Fibroblast of skin of left biceps (primary cell): ENCODE measurements at places on chromosomes 16 and 17.

DNA sequence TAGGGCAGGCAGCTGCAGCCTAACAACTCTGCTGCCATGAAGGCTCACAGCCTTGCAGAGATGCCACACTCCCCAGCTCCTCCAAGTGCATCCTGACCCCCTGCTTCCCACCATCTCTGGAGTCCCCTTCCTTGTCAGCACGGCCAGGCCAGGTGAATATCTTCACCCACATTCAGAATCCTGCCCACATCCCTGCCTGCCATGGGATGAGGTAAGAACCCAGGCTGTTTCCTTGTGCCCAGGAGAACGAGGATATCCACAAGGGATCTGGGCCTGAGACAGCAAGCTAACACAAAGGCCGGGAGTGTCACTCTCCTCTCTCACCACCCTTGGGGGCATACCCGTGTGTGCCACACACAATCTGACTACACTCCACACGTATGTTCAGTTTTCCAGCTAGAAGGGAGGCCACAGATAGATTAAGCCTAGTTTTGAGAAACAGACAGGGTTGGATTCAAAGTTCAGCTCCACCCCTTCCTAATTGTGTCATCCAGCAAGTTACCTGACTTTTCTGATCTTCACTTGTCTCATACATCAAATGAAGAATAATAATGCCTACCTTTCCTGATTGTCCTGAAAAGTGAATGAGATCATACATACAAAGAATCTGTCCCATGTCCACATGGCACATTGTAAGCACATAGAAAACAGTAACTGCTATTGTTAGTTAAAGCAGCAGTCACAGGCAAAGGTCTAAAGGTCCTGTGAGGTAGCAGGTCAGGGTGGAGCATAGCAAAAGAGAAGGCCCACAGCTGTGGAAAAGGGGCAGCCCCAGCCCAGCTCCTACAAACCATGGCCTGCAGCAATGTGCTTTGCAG, 17.4 kb upstream of the SUPT4H1 start:
- no peak for DNase-seq

DNA sequence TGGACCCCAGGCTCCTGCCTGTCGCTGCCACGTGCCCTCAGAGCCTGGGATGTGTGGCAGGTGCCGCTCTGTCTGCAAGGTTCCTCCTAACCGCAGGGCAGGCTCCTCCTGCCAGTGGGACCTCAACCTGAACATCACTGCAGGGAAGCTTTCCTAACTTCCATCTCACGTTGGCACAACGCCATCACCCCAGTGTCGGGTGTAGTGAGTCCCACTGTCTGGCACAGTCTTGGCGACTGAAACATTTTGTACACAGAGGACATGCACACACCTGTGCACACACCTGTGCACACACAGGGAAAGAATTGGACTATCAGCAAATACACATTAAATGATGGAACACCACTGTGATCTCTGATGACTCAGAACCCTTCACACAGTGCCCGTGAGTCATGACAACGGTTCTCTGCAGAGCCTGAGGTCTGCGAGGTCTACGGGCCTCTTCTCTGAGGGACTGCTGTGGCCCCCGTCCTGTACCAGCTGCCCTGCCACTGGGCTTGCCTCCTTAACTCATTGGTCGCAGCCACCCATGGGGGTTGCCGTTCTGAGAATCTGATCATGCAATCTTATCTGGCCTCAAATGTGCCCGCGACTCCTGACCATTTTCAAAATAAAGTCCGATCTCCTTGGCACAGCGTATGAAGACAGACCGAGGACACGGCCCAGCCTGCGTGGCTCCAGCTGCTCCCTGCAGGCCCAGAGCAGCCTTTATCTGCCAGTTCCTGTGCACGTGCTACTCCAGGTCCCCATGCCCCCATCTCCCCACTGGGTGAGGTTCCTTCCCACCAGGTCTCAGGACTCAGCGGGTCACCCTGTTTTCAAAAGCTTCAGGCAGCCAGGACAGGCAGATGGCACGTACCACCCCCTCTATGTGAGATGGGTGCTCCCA, 7.6 kb downstream of the CCDC57 start:
- DNase-seq = no peak

DNA sequence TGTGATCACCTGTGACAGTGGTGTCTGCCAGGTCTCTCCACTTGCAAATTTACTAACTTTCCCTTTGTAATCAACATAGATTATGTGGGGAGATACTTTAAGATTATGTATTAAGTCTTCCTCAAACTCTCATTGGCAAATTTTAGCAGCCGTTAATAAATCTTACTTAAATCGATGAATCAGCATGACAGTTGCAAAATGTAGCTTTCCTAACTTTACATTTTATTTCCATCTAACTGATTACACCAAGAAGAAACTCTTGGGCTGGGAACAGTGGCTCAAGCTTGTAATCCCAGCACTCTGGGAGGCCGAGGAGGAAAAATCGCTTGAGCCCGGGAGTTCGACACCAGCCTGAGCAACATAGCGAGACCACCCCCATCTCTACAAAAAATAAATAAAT, 23.3 kb upstream of the CPNE2 start:
- no peak for DNase-seq

DNA sequence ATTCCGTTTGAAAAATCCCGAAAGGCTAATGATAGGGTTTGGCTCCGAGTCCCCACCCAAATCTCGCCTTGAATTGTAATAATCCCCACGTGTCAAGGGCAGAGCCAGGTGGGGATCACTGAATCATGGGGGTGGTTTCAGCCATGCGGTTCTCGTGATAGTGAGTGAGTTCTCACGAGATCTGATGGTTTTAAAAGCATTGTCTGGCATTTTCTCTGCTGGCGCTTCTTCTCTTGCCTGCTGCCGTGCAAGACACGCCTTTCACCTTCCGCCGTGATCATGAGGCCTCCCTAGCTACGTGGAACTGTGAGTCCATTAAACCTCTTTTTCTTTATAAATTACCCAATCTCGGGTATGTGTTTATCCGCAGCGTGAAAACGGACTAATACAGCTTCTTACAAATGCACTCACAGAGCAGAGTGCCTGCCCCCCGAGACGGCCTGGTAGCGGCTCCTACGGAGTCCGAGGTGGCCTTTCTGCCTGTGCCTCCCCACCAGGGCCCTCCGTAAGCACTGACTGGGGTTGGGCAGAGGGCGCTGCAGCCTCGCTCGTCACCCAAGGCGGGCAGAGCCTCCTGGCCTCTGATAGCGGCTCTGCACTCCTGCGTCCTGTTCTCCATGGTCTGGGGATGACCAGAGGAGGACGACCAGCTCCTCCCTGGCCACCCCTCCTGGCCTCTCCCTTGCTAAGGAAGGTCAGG, 131.7 kb downstream of the FOXL1 start:
- no peak for DNase-seq

DNA sequence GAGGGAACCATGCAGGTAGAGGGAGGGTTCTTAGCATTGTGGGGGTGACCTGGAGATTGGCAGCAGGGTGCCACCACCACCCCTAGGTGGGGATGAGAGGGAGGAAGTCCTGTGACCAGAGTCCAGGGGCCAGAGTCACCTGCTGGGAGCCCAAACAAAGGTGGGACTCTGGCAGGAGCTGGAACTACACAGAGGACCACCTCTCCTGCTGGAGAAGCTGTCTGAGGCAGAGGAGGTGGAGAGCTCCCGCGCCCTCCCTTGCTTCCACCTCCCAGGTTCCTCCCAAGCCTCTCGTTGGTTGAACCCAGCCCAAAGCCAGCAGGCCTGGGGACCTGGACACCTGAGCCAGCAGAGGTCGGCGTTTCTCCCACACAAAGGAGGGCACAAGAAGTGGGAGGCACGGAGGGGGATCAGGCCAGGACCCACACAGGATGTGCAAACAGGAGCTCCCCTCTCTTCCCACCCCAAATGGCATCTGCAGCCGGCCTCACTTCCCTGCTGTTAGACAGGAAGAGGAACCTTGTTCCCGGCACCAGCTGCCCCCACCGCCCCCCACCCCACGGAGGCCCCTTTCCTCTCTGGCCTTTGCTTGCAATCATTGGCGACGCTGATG, 154.6 kb downstream of the SEC14L1 start:
- DNase-seq = no peak

DNA sequence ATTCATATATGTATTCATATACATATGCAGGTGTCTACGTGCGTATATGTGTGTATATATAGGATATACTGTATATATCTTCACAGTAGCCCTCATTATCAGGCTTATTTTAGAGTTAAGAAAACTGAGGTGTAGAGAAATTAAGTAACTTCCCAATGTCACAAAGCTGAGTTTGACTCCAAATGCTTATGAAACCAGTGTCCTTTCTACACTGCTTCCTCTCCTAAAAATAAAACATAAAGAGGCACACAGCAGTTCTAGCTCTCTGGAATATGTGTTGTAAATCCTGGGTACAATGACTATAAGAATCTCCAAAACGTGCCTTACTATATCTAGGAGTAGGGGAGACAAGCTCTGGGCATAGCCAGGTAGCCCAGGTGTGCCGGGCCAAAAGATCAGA, 40.0 kb upstream of the CCL1 start:
- DNase-seq = no peak

DNA sequence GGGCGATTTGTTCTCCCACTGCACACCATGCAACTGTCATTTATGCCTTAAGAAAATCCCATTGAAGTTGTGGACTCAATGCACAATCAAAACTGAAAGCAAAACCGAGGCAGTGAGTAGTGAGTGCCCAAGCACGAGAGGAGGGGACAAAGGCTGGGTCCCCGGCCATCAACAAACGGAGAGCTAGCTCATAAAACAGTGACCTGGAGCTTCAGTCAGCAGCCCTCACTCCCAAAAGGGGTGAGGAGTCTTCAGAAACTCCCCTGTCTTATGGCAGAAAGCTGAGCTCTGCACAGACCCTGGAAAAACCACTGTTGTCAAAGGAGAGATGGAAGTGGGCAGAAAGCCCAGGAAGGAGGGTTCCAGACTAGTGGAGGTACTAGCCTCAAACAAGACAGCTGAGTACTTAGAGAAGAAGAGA, 96.9 kb downstream of the ADCY9 start:
- no peak for DNase-seq

GRCh38 chr17:33873201-33873617, 381.9 kb upstream of the CCL2 start:
- DNase-seq = no peak

GRCh38 chr17:74368341-74369081, 1.2 kb downstream of the GPR142 start:
- DNase-seq = peak; percentile 9

- no peak for DNase-seq
Measured at GRCh38 chr16:49458243-49458642, 84.6 kb downstream of the C16orf78 start.

DNA sequence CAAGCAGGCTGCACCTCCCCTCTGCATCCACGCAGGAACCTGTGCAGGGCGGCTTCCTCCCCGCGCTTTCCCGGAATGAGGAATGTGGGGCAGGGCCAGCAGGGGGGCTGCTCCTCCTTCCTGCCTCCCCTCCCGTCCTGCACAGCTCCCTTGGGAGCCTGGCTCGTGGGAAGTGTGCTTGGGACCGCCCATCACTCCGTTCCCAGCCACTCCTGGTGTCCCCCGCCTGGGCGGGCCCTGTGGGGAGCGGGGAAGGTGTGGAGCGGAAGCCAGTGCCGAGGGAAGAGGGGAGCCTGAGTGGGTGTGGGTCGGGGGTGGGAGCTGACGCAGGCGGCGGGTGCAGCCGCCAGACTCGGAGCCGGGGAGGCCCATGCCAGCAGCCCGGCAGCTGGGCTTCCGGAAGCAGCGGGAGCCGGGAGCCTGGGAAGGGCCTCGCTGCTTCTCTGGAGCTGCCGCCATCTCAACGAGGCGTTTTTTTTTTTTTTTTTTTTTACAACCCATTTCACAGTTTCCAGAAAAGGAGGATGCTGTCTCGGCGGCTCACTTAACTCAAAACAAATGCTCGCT, 24.1 kb downstream of the BAHCC1 start:
- DNase-seq = peak; percentile 95

DNA sequence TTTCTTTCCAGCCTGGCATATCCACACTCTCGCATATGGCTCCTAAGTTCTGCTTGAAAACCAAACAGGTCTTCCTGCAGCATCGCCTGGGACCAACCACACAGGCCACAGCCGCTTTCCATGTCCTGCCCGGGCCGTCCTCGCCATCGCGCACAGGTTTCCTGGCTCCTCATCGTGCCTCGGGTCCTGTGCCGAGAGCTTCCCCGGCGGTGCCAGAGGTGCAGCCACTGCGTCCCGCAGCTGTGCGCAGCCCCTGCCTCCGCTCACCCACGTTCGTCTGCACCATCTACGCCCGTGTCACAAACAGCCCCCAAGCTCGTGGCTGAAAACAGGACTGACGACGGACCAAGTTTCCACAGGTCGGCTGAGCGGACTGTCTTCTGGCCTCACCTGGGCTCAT, 6.3 kb upstream of the ZFPM1 start:
- DNase-seq = no peak

DNA sequence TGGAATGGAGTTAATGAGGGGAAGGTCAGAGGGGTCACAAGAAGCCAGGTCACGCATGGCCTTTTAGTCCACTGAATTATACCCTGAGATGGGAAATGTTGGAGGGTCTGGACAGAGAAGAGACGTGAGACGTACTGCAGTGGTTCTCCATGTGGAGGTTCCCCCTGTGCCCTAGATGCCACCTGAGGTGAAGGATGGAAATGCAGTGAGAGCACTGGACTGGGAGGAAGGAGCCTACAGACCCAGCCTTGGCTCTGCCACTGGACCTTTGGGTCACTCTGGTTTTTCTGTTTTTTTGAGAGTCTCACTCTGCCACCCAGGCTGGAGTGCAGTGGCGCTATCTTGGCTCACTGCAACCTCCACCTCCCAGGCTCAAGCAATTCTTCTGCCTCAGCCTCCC, 1.8 kb upstream of the PLSCR3 start:
- no peak for DNase-seq

DNA sequence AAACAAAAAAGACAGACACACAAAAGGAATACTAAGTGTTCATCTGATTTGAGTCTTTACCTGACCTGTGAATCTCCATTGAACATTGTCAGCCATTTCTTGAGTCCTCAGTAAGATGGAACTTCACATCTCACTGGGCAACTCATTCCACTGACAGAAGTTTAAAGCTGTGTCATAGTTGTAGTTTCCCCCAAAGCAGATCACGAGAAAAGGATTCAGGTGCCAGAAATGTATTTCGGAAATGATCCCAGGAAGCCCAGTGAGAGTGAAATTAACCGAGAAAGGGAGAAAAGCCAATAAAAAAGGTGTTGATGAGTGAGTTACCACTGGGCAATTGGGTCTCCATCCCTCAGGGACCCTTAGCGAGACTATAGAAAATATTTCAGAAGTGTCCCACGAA, 6.5 kb downstream of the CHD9 start:
- DNase-seq = no peak
